ENCODE measurements at places on chromosomes 13 and 19. TPM values are rescaled to one million over a fixed set of nuclear protein-coding genes. Genes with fewer than 3 reads are reported as not detected.
A peak's percentile ranks its signal among the peaks of the same experiment; 100 is the strongest.

- H3K4me3 ChIP-seq = no peak within 1 kb of the TSS
- no peaks in the 10 kb centered on the region for H3K36me3 ChIP-seq
- no peak within 1 kb of the TSS for H3K27ac ChIP-seq
- no peaks in the 10 kb centered on the region for H3K4me1 ChIP-seq
- peak; percentile 86 for DNase-seq
- no peaks in the 10 kb centered on the region for H3K27me3 ChIP-seq
Observed at GRCh38 chr19:58033741-58034476, at the start of gene ZSCAN1. Gene ZSCAN1, plus strand, starts transcription at chr19:58034025. Its CDS starts 3,812 bp downstream, at chr19:58037837.

DNA sequence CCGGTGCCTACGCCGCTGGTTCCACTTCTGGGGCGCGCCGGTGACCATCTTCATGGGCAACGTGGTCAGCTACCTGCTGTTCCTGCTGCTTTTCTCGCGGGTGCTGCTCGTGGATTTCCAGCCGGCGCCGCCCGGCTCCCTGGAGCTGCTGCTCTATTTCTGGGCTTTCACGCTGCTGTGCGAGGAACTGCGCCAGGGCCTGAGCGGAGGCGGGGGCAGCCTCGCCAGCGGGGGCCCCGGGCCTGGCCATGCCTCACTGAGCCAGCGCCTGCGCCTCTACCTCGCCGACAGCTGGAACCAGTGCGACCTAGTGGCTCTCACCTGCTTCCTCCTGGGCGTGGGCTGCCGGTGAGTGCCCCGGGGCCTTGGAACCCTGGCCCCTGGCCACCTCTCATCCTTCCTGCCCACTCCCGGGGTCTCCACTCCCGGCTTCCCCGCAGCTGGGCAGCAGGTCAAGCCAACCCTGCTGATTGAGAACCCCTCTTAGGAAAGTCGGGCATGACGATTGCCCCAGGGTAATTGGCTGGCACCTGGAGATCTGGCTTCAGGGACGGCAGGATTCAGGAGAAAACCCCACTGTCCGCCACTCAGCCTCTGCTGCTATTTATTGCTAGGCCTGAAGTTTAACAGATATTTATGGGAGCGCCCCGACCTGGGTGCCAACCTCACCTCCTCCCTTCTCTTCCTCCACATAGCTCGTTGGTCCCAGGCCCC is 39.1 kb downstream of the TRPM4 start:
- no peaks in the 10 kb centered on the region for H3K27me3 ChIP-seq
- H3K4me3 ChIP-seq = no peak overlapping the region
- no peak overlapping the region for H3K27ac ChIP-seq
- peaks cover 6% of the 10 kb centered on the region for H3K36me3 ChIP-seq

GRCh38 chr19:35029737-35030256 is 473 bp upstream of the SCN1B start:
- peaks cover 3% of the 10 kb centered on the region for H3K4me1 ChIP-seq
- H3K27me3 ChIP-seq = no peaks in the 10 kb centered on the region
- no peak overlapping the region for H3K27ac ChIP-seq
- H3K36me3 ChIP-seq = peaks cover 11% of the 10 kb centered on the region

- H3K27me3 ChIP-seq = no peaks in the 10 kb centered on the region
- peaks cover 2% of the 10 kb centered on the region for H3K4me1 ChIP-seq
- peak; percentile 78 for DNase-seq
- no peak overlapping the region for H3K4me3 ChIP-seq
Observed at GRCh38 chr13:37640499-37640898, 41.9 kb upstream of the POSTN start.

GRCh38 chr19:33440241-33440640 is 66.7 kb downstream of the CEBPG start:
- H3K4me3 ChIP-seq = no peak overlapping the region
- no peak overlapping the region for H3K27ac ChIP-seq
- H3K4me1 ChIP-seq = no peaks in the 10 kb centered on the region

DNA sequence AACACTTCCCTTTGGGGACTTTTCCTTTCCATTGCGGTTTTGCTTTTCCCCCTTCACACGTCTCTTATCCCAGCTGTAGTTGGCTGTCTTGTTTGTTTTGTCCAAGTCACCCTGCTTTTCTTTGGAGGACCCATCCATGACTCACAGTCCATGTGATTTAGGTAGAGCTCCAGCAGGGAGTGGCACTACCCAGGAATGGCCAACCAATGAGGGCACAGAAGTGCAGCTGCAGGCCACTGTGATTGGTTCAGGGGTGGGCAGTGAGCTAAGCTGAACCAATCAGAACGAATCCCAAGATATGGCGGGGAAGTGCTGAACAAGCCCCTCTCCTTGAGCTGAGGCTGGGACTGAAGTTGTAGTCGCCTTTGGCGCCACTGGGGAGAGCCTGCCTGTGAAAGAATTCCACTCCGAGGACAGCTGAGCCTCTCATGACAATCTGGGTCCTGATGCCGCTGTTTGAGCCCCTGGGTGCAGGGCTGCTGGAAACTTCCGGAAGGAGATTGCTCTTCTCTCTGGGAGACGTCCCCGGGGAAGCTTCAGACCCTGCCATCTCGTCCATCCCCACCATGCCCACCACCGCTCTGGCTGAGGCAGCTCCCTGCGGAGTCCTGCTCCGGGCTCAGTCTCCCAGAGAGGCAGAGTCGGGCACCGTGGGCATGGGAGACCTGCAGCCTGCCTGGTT is 62.9 kb upstream of the URI1 start:
- peaks cover 2% of the 10 kb centered on the region for H3K4me1 ChIP-seq
- H3K4me3 ChIP-seq = no peak overlapping the region
- no peaks in the 10 kb centered on the region for H3K36me3 ChIP-seq

- H3K27me3 ChIP-seq = no peaks in the 10 kb centered on the region
- peak within 1 kb of the TSS; percentile 69 for H3K4me3 ChIP-seq
- peak within 1 kb of the TSS; percentile 32 for H3K27ac ChIP-seq
- H3K4me1 ChIP-seq = no peaks in the 10 kb centered on the region
- peak; percentile 96 for DNase-seq
Observed at GRCh38 chr19:17226002-17226933, at the start of gene OCEL1. Gene OCEL1, plus strand, starts transcription at chr19:17226226. Its CDS starts 22 bp downstream, at chr19:17226248.

Gene PCID2
- 66.8 TPM for total RNA-seq

Gene SHD
- total RNA-seq = not detected

DNA sequence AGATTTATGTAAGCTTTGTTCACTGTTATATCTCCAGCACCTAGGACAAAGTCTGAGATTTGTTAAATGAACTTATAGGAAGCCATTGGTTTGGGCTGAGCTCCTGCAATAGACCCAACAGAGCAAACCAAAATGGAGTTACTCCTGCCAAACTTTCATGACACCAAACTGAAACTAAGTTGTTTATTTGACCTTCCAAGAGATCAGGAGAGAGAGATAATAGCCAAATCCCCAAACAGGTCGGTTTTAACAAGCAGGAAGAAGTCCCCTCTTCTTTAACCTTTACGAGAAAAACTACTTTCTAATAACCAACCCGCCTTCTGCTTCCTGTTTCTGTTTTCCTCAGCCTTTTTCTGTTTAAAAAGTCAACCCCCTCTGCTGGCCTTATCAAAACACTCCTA is 54.9 kb upstream of the ATP12A start:
- no peak overlapping the region for H3K27ac ChIP-seq
- no peak for DNase-seq
- no peaks in the 10 kb centered on the region for H3K27me3 ChIP-seq
- no peaks in the 10 kb centered on the region for H3K4me1 ChIP-seq

GRCh38 chr13:46468570-46469463 is 81.8 kb upstream of the RUBCNL start:
- H3K27me3 ChIP-seq = no peaks in the 10 kb centered on the region
- peak; percentile 51 for DNase-seq
- no peaks in the 10 kb centered on the region for H3K4me1 ChIP-seq

Gene TSSK6
- 5.8 TPM for total RNA-seq

DNA sequence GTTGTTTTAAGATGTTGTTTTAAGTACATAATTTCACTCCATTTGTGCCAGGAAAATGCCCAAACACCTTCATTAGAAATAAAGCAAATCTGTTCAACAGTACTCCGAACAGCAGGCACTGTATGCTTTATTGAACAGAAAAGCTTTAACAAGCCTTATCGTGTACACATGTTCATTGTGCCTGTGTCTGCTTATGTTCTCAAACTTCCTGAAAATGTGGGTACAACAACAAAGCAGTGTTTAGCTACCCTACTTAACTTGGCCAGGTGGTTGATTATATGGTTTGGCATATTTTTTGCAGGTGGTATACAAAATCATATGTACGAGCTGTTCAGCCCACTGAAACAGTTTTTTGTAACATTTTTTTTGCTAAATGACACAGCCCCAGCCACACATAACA is 718.0 kb downstream of the DACH1 start:
- H3K4me1 ChIP-seq = no peaks in the 10 kb centered on the region

Gene ANGPTL8
- not detected for total RNA-seq

Gene ZNF761
- 9.2 TPM for total RNA-seq

Gene ONECUT3
- total RNA-seq = not detected

Gene ERCC1
- 81.1 TPM for total RNA-seq

Gene FBXO46
- total RNA-seq = 3.1 TPM

DNA sequence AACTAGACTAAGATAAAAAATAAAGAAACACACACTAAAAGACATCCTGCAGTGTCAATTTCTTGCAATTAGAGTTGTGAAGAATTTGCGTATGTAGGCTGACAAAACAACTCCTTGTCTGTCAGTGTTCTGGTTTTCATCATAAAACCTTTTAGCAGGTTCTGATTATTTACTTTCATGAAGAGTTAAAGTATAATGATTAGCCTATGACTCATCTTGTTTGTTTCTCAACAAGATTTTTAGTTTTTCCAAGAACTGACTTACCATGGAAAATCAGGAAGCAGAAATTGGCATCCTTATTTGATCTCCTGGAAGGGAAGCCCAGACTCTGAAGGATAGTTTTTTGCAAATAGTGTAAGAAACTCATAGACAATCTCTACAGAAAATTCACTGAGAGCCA is 848.7 kb upstream of the PCDH9 start:
- no peak overlapping the region for H3K27ac ChIP-seq
- no peaks in the 10 kb centered on the region for H3K36me3 ChIP-seq
- H3K4me1 ChIP-seq = no peaks in the 10 kb centered on the region
- no peak for DNase-seq
- H3K4me3 ChIP-seq = no peak overlapping the region

Gene TEX101
- total RNA-seq = not detected

- peaks cover 9% of the 10 kb centered on the region for H3K36me3 ChIP-seq
- no peak for DNase-seq
- H3K4me3 ChIP-seq = peak overlapping the region; percentile 92
- no peaks in the 10 kb centered on the region for H3K27me3 ChIP-seq
Observed at GRCh38 chr19:41311072-41311471, 1.1 kb downstream of the CCDC97 start.

Gene ZNF491
- 5.8 TPM for total RNA-seq

Gene C3
- 1.2 TPM for total RNA-seq

DNA sequence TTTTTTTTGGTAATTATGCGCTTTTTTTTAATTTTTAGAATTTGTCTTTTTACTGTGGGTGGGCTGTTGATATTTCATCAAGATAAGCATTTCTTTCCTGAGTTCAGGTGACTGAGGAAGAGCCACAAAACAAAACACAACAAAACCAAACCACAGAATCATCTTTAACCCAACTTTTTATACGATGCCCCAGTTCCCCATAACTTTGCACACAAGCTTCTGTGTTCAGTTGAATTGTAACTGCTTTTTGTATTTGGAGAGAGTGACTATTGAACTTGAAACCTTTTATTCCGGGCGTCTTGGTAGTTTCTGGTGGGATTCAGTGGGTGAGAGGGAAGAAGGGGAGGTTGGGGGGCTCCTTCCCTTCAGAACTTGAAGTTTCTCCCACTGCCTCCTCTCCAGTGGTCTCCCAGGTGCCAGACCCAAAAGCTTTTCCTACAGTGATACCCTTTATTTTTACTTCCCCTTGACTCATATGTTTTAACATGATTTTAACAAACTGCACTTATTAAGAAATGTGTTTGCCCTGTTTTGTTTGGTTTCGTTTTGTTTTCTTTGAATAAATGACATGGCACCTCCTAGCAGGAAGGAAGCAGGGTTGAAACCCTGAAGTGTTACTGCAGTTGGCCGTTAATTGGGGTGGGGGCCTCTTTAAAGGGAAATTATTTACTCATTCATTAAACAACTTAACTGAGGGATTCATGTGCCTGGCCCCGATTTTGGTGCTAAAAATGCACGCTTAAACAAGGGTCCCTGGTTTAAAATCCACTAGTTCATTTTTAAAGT is 2.7 kb upstream of the CCDC97 start:
- no peak for DNase-seq
- peaks cover 15% of the 10 kb centered on the region for H3K36me3 ChIP-seq
- peaks cover 8% of the 10 kb centered on the region for H3K4me1 ChIP-seq
- H3K27ac ChIP-seq = peak overlapping the region; percentile 1

DNA sequence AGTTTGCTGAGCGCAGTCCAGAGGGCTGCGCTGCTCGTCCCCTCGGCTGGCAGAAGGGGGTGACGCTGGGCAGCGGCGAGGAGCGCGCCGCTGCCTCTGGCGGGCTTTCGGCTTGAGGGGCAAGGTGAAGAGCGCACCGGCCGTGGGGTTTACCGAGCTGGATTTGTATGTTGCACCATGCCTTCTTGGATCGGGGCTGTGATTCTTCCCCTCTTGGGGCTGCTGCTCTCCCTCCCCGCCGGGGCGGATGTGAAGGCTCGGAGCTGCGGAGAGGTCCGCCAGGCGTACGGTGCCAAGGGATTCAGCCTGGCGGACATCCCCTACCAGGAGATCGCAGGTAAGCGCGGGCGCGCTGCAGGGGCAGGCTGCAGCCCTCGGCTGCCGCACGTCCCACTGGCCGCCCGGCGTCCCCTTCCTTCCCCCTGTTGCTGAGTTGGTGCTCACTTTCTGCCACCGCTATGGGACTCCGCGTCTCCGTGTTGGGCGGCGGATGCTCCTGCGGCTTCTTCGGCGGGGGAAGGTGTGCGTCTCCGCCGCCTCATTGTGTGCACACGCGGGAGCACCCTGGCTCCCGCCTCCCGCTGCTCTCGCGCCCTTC is 772 bp downstream of the GPC6 start:
- peak; percentile 64 for DNase-seq
- peak overlapping the region; percentile 82 for H3K27ac ChIP-seq
- H3K4me3 ChIP-seq = peak overlapping the region; percentile 80
- H3K36me3 ChIP-seq = no peaks in the 10 kb centered on the region
- no peaks in the 10 kb centered on the region for H3K4me1 ChIP-seq

Gene KLC3
- total RNA-seq = 0.17 TPM

Gene CNFN
- not detected for total RNA-seq

GRCh38 chr13:99655351-99656091 is 154.2 kb downstream of the TM9SF2 start:
- H3K4me1 ChIP-seq = no peaks in the 10 kb centered on the region
- no peak overlapping the region for H3K27ac ChIP-seq
- no peaks in the 10 kb centered on the region for H3K36me3 ChIP-seq
- H3K27me3 ChIP-seq = no peaks in the 10 kb centered on the region
- no peak overlapping the region for H3K4me3 ChIP-seq

Gene SMG9
- total RNA-seq = 6.1 TPM

DNA sequence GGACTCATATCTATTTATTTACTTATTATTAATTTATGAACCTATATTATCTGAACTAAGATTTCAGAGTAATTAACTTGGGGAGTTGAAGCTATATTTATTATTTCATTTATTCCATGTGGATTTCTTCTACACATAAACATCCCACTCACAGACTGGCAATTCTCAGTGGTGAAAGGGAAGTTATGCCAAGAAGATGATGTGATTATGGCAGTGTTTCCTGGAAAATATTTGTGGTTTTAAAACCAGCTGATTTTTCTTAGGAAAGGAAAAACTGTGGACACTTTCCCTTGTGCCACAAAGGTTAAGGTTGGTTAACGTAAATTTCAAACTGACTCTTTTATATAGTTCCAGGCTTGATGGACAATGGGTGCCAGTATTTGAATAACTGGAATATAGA is 513.1 kb downstream of the SLITRK6 start:
- H3K4me1 ChIP-seq = no peaks in the 10 kb centered on the region
- H3K36me3 ChIP-seq = no peaks in the 10 kb centered on the region
- no peak overlapping the region for H3K27ac ChIP-seq
- no peak overlapping the region for H3K4me3 ChIP-seq
- DNase-seq = peak; percentile 63

Measured in fibroblast of lung (primary cell).